Thoracic aorta (tissue), 2 donors: ENCODE measurements at places on chromosomes 2 and 18.

GRCh38 chr2:214226061-214226460, 184.8 kb upstream of the VWC2L start:
- no peak for DNase-seq

- DNase-seq, result no peak
Measured at GRCh38 chr18:72368308-72368707, 175.8 kb downstream of the CBLN2 start.

DNA sequence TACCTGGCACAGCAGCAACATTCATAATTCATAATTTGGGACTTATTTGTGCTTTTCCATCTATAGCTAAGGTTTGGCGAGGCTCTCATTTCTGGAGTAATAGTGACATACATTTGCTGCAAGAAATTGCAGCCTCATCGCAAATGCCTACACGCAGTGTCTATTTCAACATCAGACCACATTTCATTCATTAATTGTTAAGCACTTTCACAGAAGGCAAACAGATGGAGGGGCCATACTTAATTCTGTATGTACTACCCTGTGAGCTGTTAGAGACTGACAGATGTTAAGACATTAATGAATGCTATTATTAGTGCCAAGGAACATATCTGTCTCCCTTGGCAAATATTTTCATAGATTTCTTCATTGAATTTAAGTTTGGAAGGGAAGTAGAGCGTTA, 125.7 kb downstream of the UXS1 start:
- no peak for DNase-seq

- no peak for DNase-seq
Measured at GRCh38 chr2:222320436-222321395, 21.9 kb upstream of the PAX3 start.

DNA sequence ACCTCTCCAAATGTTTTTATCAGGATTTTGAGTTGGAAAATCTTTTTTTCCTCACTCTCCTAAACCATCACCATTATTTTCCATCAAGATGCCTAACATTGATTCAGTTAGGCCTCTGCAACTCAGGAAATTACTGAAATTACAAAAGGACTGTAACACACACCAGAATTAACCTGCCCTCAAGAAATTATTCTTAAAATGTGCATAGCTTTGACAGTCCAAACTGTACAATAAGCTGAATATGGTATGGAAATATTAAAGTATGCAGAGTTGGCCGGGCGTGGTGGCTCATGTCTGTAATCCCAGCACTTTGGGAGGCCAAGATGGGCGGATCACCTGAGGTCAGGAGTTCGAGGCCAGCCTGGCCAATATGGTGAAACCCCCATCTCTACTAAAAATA, 50.2 kb upstream of the PHLPP1 start:
- DNase-seq, result no peak

- DNase-seq, result no peak
Measured at GRCh38 chr2:239307921-239308613, 92.8 kb downstream of the HDAC4 start.

- DNase-seq, result no peak
Measured at GRCh38 chr2:63424329-63425078, 163.8 kb downstream of the WDPCP start.

GRCh38 chr2:6196449-6196848, 504.3 kb downstream of the SOX11 start:
- DNase-seq, result no peak

GRCh38 chr2:232479341-232480200, 8.1 kb downstream of the ECEL1 start:
- DNase-seq, result no peak
